Stimulated activated CD4-positive, alpha-beta T cell treated with anti-CD3 and anti-CD28 coated beads, Interleukin-15, amount 100 ng/mL, for 24 hours (primary cell): ENCODE measurements at places on chromosomes 3 and 15.

DNA sequence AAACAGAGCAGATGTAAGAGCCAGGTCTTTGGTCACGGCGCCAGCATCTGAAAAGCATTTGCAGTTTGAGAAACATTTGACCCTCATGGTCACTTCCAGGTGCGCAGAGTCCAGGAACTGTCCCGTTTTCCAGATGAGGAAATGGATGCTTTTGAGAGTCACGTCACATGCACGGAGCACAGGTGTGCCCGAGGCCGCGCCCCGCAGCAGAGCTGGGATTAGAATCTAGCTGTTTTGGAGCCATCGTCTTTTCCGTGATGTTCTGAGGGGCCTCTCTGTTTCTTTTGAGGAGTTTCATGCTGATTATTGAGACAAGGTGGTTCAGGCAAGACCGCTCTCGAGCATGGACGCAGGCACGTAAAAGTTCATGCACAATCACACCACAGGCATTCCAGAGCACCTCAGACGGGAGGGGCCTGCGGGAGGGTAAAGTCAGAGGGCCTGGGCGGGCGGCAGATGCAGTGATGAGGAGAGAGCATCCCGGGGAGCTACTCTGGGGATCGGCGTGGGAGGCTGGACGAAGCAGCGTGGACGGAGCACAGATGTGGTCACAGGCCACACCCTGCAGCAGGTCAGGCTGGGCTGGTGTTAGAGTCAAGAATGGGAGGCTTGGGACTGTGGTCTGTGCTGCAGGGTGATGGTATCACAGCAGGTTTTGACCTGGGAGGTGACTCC, 139.2 kb upstream of the MEF2A start:
- DNase-seq: no peak

DNA sequence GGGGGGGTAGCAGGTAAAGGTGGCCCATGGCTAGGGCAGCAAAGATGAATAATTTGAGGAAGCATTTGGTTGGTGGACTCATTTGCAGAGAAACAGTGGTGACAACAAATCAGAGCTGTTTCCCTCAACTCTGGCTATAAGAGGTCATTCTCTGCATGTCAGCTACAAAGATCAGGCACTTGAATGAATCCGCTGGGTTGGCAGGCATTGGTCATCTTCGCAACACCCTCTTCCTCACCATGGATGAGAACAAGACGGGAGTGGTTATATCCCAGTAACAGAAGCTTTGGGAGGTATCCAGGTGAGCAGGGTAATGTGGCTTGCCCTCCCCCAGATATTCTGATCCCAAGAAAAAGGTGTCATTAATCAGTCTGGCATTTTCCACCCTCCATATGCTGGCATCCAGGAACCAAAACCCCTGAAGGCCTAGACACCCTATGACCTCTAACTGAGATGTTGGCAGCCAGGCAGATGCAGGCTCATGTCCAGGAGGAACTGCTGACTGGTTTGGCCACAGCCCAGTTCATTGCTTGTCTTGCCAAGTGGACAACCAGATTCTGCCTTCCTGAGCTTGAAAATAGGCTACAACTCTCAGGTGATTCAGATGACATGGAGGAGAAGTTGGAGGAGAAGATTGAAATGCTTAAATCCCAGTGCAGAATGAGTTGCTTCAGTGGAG, 108.9 kb upstream of the TRIM42 start:
- DNase-seq: no peak

- no peak for DNase-seq
These were observed 8.8 kb upstream of the ATP11B start for GRCh38 chr3:182784542-182784941.

- DNase-seq: no peak
These were observed 7.5 kb downstream of the TAFA4 start for GRCh38 chr3:68924897-68925296.

DNA sequence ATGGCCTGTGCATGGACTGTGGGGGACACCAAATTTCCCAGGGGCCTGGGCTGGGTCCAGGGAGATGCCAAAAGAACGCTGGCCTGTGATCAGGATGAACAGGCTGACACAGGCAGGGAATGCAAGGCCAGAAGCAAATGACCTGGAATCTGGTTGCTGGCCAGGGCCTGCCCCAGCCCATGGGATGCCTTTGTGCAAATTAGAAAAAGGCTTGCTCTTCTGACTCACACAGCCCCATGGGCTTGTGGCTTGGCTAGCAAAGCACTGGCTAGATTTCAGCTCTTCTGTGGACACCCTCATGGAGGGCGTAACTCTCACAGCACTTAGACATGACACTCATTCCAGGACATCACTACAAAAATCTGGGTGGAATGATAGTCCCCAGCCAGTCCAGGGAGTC, 356.0 kb downstream of the SHQ1 start:
- no peak for DNase-seq

DNA sequence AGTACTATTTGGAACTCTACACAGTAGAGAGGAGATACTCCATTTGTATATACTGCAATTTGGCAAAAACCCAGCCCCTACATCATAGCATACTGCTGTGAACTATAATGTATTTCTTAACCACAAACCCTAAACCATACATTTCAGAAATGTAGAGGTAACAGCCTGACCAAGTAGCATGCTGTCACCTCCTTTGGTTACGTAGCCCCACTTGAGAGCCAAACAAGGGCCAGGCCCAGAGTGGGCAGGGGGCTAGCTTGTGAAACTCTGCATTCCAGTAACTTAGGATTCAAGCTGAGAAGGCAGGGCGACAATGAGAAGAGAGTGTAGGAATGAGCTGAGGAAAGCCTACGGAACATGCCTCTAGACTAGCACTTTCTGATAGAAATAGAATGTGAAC, 135.8 kb downstream of the GREM1 start:
- DNase-seq: no peak

DNA sequence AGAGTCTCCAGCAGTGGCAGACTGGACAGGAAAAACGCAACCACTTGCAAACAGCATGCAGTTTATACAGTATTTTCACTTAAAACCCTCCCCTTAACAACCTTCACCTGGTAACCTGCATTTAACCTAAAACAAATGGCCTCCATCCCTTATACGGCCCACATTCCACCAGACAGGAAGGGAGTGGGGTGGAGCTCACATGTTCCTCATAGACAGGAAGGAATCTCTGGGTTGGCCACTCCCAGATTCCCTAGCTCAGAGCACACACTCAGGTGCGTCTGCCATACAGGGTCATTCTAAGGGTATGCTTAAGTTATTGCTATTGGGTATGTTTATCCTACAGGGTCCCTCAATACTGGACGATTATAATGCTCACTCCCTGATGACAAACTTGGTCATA, 16.8 kb upstream of the ABHD2 start:
- DNase-seq: no peak

DNA sequence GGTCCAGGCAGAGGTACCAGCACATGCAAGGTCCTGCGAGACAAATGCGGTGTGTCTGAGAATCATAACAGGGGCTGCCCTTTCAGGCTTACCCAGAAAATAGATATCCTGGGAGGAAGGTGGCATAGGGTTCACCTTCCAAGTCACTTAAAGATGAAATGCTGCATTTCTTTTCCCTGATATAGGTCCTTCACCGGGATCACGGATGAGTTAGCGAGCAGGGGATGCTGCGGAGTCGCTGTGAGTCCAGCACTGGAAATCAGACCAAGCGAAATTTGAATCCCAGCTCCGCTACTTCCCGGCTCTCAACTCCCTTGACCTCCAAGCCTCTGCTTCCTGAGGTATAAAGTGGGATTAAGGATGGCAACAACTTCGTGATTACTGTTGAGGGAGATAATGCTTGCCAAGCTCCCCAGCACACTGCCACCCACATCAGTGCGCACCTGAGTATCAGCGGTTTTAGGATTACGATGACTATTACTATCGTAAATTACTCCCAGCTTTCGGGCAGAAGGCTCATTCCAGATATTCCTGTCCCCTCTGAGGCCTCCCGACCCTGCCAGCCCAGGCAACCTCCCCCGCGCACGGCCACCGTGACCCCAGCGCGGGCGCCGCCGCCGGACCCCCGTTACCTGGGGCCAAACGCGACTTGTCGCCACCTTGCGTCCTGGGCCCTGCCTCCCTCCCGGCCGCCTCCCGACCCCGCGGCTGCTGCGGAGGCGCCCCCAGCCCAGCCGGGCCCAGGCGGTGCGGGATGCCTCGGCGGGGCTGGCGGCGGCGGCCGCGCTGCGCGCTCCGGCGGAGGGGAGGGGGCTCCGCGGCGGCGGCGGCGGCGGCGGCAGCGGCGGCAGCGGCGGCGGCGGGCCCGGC, 589 bp upstream of the GPR27 start:
- DNase-seq: no peak

DNA sequence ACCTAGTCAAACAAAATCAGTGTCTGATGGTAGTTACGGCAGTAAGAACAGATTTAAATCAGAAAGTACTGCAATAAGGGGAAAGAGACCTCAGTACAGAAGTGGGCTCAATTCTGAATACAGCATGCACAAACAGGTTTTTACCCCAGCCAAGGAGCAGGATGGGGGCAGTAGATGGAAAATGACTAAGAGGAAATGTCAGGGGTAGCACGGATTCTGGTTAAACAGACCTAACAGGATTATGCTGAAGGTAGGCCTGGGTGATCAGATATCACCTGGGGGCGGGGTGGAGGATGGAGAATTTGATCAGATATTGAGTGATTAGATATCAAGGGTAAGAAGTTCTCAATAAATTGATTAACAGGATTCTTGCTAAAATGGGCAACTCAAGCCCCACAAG, 19.0 kb downstream of the MESD start:
- DNase-seq: no peak

DNA sequence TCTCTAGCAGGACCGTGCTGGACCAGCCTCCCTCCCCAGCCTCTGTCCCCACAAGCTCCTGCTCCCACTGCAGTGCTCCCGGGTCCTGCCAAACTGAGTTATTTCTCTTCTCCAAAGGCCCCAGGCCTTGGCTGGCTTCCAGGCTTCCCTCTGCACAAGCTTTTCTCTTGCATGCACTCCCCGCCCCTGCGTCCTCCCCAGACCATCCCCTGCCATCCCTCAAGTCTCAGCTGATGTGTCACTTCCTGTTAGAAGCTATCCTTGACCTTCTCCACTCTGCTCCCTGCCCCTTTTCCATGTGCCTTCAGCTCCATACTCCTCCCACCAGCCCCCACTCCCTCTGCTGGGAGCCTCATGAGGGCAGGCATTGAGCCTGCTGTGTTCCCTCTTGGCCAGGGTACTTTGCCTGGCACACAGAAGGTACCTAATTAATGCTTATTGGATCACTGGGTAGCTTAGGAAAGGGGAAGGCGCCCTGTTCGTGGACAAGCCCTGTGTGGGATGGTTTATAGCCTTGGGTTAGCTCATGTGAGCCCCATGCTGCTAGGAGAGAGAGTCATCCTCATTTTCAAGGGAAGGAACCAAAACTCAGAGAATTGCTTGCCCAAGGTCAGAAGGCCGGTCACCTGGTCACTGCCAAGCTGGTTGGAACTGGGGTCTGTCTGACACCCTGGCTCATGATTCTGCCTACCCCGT, 56.4 kb downstream of the FEM1B start:
- no peak for DNase-seq

DNA sequence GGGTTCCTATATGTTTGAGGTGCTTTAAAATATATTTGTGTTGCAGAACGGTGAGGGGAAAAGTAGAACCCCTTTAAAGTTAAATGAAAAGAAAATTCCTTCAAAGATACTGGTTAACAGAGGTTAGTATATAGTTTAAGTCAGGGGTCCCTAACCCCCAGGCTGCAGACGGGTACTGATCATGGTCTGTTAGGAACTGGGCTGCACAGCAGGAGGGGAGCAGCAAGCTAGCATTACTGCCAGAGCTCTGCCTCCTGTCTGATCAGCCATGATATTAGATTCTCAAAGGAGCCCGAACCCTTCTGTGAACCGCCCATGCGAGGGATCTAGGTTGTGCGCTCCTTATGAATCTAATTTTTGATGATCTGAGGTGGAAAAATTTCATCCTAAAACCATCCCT, 37.5 kb upstream of the RFX7 start:
- DNase-seq: no peak

- DNase-seq: no peak
These were observed 114.6 kb upstream of the FLNB start for GRCh38 chr3:57893668-57894067.

DNA sequence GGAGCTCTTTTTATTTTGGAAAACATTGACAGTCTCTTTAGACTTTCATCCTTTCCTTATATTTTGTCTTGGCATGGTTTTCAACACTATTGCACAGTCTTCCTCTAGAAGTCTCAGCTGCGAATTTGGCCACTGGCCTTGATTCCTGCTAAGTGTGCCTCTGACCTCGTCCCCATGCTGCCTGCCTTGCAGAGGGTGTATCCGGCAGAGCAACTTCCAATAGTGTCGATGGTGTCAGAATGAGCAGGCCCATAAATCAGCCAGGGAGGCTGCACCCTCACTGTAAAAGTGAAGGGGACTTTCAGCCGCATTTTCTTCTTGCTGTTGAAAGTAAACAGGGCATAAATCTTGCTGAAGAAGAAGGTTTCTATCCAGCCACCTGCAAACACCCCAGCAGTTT, 336.7 kb upstream of the TRIM42 start:
- DNase-seq: no peak

GRCh38 chr3:120101624-120102023, 7.4 kb upstream of the GSK3B start:
- no peak for DNase-seq

DNA sequence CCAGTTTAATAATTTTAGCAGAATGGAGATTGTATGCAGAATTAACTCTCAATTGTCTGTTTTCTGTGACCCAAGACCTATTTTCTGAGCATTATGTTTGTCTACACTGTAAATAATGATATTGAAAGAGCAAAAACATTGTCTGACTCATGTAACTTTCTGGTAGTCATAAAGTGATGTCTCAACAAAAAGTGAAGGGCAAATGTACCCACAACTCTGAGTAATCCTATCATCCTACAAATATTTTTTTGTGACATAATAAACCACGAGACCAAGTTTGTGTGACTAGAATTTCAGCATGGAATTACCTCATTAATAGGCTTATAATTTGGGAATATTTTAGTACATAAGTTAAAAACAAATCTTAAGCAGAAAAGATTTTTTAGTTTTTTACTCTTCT, 15.4 kb upstream of the ABHD10 start:
- DNase-seq: no peak

GRCh38 chr3:28934126-28934813, 346.6 kb upstream of the RBMS3 start:
- DNase-seq: no peak

DNA sequence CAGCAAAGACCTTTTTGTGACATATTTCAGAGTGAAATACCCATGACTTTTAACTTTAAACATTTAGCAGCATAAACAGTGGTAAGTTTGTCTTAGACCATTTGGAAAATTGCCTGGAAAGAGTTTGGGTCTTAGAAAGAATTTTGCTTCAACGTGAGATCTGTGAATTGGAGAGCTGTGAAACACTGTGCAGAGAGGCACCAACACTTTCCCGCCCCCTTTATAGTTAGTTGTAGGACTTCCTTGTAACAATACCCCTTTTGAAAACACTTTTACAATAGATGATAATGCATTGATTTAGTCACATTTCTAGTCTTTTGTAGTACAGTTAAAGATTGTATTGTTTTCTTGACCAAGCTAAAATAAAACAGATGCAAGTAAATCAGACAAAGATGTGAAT, 43.5 kb upstream of the MBNL1 start:
- no peak for DNase-seq

- no peak for DNase-seq
These were observed 1.9 kb downstream of the SLC51A start for GRCh38 chr3:196218155-196218712.

- DNase-seq: no peak
These were observed 468.6 kb downstream of the FGF12 start for GRCh38 chr3:192258721-192259120.
